ENCODE measurements at places on chromosomes 4 and X.

DNA sequence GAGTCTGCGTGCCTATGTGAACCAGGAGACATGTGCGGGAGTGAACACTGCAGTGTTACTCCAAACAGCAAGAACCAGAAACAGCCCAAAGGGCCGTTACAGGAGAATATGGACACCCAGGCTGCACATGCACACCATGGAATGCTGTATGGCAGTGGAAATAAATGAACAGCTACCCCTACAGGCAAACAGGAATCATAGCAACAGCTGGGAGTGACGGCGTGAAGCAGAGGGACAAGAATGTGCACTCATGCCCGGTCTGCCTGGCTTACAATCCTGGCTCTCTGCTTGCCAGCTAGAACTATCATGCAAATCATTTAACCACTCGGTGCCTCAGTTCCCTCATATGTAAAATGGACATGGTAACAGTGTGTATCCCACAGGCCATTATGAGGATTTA is 16.6 kb downstream of the GPKOW start:
- no peak for DNase-seq

GRCh38 chrX:133185119-133185518 is 33.0 kb downstream of the TFDP3 start:
- no peak for DNase-seq

GRCh38 chr4:21512353-21512752 is 436.2 kb downstream of the KCNIP4 start:
- DNase-seq, result no peak

DNA sequence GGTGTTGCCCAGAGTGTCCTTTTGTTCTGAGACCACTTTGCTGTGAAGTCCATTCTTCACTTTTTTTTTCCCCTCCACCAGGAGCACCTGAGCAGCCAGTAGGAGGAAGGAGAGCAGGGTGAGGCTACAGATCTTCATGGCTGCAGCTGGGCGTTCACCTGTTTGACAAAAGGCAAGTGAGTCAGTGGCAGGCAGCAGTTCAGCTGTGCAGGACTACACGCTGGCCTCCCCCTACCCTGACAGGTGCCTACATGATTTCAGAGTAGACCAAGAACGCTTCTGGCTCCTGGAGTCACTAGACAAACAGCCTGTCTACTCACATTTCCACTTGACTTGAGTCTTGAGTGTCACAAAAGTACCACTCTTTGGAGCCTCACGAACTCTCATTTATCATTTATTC is 2.0 kb downstream of the FGFBP1 start:
- DNase-seq, result no peak

DNA sequence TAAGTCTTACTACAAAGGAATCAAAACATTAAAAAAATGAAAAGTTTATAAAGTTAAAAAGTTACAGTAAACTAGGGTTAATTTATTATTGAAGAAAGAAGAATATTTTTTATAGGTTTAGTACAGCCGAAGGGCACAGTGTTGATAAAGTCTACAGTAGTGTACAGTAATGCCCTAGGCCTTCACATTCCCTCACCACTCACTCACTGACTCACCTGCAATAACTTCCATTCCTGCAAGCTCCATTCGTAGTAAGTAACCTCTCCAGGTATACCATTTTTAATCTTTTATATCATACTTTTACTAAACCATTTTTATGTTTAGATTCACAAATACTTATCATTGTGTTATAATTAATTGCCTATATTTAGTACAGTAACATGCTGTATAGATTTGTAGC is 307.5 kb upstream of the FAM241A start:
- DNase-seq, result no peak
